Spleen (tissue), 13 donors: ENCODE measurements at places on chromosomes 11 and 22.

GRCh38 chr22:29744902-29745301 is 21.9 kb downstream of the ZMAT5 start:
- peaks cover 2% of the 10 kb centered on the region for H3K4me1 ChIP-seq
- peaks cover 57% of the 10 kb centered on the region for H3K36me3 ChIP-seq
- H3K27me3 ChIP-seq, result no peaks in the 10 kb centered on the region
- no peak for DNase-seq

GRCh38 chr22:32808038-32808445 is 6.5 kb downstream of the TIMP3 start:
- H3K36me3 ChIP-seq, result peaks cover 32% of the 10 kb centered on the region
- no peaks in the 10 kb centered on the region for H3K27me3 ChIP-seq
- H3K27ac ChIP-seq, result no peak overlapping the region
- DNase-seq, result no peak
- H3K4me1 ChIP-seq, result no peaks in the 10 kb centered on the region
- no peak overlapping the region for H3K4me3 ChIP-seq

DNA sequence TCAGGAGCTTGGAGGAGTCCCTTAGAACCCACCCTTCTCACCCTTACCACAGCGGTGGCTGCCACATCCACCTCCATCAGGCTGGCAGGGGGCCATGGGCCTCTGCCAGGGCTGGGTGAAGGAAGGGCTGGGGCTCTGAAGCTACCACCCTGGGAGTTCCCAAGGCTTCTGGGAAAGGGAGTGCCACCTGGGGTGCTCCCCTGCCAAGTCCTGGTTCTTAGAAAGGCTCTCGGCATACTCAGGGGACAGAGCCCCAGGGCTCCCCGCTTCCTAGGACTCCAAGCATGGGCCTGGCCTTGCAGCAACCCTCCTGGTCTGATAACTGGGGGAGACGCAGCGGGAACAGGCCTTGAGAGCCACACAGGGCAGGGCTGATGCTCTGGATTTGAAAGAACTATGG is 438 bp upstream of the PLA2G3 start:
- H3K27me3 ChIP-seq, result peaks cover 17% of the 10 kb centered on the region
- H3K36me3 ChIP-seq, result no peaks in the 10 kb centered on the region
- H3K4me3 ChIP-seq, result no peak overlapping the region
- no peak for DNase-seq
- no peak overlapping the region for H3K27ac ChIP-seq

- no peaks in the 10 kb centered on the region for H3K4me1 ChIP-seq
- DNase-seq, result no peak
- H3K27me3 ChIP-seq, result no peaks in the 10 kb centered on the region
- no peak overlapping the region for H3K27ac ChIP-seq
- no peak overlapping the region for H3K4me3 ChIP-seq
These were observed 102.8 kb upstream of the CRYBB3 start for GRCh38 chr22:25096638-25097405.
